ENCODE measurements at places on chromosomes 4 and X. TPM values are rescaled to one million over a fixed set of nuclear protein-coding genes. Genes with fewer than 3 reads are reported as not detected.

Gene FAM9C
- total RNA-seq, result not detected

- DNase-seq, result peak; percentile 80
These were observed 41.8 kb downstream of the FNIP2 start for GRCh38 chr4:158810487-158811215.

Gene FREM3
- total RNA-seq, result not detected

Gene GRPR
- total RNA-seq, result not detected

Gene C1QTNF7
- total RNA-seq, result not detected
